Left renal cortex interstitium (tissue), 4 donors: ENCODE measurements at places on chromosomes 3 and 15.

DNA sequence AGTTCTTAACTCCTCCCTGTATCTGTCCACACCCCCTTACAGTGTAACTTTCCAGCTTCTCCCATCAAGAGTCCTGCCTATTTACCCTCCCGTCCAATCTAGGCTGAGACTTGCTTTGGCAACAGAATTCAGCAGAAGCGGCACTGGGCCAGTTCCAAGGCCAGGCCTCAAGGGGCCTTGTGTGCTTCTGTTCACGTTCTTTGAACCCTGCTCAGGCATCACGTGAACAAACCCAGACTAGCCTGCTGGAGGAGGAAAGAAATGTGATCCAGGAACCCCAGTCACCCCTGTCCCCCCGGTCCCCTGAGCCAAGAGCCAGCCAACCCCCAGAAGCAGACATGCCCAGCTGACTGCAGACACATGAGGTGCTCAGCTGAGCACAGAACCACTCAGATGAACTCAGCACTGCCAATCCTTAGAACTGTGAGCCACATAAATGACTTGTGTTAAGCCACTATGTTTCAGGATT lies 76.1 kb upstream of the DCLK3 start:
- DNase-seq: no peak

DNA sequence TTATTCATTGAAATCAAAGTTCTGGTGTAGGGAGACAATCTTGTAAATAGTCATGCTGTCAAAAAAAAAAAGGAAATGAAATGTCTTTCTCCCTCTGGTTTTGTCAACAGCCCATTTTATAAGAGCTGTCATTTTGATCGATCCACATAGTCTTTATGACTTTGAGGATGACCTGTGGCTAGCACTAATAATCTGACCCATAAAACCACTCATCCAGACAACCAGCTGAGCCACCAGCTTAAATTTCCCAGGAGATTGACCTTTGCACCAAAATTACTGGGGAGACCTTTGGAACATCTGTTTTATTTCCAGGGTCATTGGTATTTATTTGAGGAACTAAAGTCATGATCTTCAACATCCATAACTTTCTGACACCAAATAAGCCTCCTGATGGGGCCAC lies 98.5 kb upstream of the MME start:
- DNase-seq: no peak

- no peak for DNase-seq
Observed at GRCh38 chr3:140559546-140559945, 118.3 kb upstream of the TRIM42 start.

DNA sequence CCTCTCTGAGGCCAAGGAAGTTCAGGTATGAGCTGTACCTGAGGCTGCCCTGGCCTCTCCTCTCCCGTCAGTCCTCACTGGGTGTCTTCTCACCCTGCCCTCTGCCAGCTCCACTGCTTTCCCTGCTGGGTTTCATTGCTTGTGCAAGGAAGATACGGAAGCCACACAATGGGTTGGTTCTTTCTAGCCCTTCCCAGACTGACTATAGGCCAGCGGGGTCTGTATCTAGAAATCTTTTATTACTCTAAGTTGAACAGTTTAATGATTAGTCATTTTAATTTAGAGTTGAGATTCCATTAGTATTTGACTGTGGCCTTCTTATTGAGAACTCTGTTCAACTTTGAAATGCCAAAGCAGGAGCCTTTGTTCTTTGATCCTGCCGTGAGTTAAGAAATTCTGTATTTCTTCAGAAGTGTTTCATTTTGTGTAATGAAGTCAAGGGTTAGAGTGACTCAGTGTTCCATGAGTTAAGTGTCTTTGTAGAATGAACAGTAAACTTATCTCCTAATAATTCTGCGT lies 16.2 kb downstream of the C3orf62 start:
- no peak for DNase-seq

- no peak for DNase-seq
Observed at GRCh38 chr3:117798221-117798620, 1088.6 kb downstream of the TUSC7 start.

GRCh38 chr3:56137415-56137814 lies 330.9 kb downstream of the ERC2 start:
- DNase-seq: no peak

GRCh38 chr3:182837855-182838454 lies 44.7 kb downstream of the ATP11B start:
- DNase-seq: no peak

DNA sequence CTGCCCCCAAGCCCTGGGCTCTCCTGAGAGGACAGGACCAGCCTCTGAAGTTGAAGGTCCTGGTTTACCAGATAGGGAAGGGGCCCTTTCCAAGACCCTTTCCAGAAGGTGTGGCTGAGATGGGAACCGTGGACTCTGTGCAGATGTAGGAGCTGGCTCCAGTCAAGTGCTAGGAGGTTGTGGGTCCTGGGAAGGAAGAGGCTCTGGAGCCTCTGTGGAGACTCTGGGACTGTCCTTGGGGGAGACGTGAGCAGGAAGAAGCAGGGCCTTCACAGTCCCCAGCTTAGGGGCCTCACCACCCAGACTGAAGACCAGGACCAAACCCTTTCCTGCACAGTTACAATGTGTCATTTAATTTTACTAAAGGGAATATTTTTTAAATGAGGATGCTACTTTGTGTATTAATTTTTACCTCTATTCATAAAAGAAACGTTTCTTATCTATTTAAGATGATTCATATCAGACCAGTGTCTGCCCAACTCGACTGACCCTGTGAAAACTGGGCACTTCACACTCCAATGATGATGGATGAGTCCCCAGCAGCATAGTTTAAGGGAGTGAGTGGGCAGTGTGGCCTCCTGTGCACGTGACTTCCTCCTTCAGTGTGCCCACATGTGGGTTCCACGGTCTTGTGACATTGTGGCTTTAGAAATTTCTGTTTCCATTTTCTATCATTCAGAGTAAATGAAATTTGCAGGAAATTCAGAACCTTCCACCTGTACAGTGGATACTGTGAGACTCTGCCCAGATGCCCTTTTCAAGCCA lies 10.9 kb downstream of the CCR5AS start:
- DNase-seq: no peak

- no peak for DNase-seq
Observed at GRCh38 chr3:107236655-107237337, 140.4 kb upstream of the CCDC54 start.

GRCh38 chr3:14834807-14835466 lies 16.2 kb downstream of the FGD5 start:
- DNase-seq: no peak

GRCh38 chr3:33030802-33031201 lies 66.1 kb downstream of the GLB1 start:
- no peak for DNase-seq
